ENCODE measurements at places on chromosomes 1 and 21.

DNA sequence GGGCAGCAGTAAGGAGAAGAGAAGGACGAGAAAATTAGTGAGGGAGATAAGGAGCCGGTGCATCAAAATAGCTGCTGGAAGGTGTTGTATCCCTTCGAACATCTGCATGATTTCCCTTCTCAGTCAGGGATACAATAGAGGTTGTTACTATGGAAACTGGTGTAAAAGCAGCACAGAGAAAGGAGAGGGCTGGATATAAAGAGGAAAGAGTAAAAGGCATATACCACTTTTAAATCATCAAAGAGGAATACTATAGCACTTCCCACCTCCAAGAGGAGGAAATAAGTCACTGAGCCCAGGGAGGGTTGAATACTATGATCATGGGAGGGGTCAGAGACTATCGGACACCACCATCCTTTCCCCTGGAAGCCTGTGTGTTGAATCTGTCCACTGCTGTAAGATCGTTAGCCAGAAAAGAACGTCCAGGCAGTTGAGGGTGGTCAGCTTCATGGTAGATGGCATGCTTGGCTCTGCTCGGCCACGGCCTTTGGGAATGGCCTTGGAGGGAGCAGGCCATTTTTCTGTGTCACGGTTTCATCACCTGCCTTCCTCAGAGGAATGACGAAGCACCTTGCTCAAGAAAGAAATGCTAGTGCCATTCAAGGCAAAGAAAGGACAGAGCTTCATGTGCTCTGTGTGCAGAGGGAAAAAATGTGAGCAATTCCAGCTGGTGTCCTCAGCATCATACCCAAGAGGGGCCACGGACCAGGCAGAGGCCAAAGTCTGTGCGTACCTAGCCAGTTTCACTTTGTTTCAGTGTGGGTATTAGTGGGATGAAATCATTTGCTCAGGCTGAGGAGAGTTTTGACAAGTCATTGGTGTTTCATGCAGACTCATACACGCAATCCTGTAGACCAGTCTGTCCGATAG lies 64.2 kb downstream of the IRF2BP2 start:
- no peak for DNase-seq

GRCh38 chr1:119720866-119721440 lies 9.2 kb downstream of the PHGDH start:
- no peak for DNase-seq

DNA sequence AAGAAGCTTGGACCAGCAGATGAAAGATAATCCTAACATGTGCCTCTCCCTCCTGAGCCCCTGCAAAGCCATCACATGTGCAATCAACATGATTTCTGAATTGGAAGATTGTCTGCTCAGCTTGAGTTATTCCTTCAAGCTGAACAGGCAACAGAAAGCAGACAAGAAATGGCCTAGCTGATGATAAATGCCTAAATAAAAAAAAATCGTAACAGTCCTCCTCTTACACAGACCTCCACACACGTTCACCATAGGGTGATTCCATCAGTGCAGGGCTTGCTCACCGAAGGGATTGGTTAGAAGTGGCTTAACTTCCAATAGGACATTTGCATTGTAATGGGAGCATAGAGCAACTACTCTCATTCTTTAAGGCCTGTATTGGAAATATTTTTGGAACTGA lies 14.6 kb downstream of the KRTAP19-8 start:
- DNase-seq: no peak

- no peak for DNase-seq
Observed at GRCh38 chr1:991895-992294, 8.0 kb downstream of the HES4 start.

DNA sequence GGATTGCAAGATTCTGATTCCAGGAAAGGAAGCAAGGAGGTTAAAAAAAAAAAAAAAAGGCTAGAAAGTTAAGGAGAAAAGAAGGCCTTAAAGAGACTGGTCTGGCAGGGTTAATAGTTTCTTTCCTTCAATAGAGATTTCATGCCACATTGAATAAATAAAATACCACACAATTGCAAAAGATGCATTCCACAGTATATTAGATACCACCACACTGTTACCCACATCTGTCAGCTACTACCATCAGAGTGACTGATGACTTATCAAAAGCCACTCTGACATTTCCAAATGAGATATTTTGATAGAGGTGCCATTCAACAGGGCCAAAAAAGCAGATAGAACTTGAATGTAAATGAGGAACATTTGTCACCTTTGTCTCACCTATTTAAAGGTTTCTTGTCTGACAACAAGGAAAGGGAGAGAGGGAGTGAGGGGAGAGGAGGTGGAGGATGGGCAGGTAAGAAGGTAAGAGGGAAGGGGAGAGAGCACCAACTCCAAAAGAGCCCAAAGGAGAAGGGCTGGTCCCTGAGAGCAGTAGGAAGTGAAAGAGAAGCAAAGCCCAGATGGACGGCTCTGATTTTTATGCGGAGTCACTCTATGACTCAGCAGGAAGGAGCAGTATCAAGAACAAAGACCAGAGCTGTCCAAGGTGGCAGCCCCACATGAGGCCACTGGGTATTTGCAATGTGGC lies 38.3 kb downstream of the LRRN2 start:
- no peak for DNase-seq

DNA sequence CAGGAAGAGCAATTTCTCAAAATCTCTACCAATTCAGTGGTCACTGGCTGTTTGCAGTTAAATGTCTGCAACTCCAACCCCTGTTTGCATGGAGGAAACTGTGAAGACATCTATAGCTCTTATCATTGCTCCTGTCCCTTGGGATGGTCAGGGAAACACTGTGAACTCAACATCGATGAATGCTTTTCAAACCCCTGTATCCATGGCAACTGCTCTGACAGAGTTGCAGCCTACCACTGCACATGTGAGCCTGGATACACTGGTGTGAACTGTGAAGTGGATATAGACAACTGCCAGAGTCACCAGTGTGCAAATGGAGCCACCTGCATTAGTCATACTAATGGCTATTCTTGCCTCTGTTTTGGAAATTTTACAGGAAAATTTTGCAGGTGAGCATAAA lies 167.2 kb downstream of the CRB1 start:
- no peak for DNase-seq

DNA sequence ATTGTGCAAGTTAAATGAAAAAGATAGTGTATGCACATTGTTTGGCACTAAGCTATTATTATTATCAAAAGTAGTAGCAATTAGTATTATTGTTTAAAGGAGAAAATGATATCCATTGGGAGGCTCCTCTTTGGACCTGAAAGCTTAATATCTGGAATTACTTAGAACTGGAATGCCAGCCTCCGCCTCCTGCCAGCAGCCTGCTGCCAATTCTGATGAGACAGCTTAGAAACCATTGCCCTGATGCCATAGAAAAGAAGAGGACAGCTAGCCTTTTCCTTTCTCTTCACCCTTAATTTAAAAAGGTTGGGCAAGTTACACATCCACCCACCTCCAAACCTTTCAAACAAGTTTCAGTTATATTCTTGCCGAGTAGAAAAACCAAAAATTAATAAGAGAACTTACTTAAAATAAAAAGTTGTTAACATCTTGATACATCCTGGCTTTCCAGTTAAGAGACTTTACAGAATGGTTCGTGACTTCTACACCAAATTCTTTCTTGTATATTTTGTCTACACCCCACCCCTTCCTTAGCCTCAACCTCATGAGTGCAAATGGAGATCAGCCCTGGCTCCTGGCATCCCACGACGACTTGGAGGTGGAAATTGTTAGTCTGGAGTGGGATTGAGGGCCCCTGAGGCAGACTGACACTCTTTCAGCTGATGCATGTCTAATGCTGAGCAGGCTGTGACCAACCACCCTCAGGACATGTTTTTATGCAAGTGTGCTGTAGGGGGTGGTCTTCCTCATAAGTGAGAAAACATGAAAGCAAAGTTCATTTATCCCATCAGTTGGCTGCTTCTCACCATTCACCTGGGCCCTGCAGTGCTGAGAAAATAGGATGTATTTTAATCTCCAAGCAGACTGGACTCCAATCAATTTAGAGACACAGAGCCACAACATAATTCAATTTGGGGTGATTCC lies 120.6 kb downstream of the KCNJ15 start:
- DNase-seq: no peak

DNA sequence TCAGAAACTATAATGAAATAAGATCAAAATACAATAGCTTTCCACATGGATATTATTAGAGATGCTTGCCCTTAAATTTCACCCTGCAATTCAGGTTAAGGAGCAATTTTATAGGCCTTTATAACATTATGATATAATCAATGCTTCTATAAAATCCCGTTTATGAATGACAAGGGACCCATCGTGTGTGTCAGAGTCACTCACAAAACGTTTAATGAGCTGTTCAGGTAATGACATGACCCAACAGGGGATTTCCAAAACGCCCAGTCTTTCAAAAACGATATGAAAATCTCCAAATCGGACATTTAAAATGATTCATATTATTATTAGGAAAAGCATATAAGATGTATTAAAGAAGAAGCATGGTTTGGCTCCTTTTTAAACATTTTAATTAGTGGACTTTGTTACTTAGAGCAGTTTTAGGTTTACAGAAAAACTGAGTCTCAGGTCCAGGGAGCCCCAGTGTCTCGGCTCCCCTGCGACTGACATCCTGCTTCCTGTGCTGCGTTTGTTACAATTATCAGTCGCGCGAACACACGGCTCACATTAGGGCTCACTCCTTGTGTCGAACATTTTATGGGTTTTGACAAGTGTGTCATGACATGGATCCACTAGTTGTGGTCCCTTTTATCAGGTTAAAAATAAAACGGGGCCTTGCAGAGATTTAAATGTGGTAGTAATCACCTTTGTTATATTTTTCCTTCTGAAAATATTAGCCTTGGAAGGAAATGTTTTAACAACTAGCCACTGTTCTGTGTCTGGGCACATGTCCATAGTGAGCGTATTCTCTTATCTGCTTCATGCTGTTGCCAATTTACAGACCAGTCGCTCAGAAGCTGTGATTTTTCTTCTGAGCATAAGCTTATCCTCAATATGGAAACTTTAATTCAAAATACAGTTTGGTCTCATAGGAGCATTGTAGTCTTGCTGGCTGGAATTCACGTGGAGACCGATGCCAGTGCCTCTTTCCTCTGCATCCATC lies 52.0 kb upstream of the POFUT2 start:
- no peak for DNase-seq

DNA sequence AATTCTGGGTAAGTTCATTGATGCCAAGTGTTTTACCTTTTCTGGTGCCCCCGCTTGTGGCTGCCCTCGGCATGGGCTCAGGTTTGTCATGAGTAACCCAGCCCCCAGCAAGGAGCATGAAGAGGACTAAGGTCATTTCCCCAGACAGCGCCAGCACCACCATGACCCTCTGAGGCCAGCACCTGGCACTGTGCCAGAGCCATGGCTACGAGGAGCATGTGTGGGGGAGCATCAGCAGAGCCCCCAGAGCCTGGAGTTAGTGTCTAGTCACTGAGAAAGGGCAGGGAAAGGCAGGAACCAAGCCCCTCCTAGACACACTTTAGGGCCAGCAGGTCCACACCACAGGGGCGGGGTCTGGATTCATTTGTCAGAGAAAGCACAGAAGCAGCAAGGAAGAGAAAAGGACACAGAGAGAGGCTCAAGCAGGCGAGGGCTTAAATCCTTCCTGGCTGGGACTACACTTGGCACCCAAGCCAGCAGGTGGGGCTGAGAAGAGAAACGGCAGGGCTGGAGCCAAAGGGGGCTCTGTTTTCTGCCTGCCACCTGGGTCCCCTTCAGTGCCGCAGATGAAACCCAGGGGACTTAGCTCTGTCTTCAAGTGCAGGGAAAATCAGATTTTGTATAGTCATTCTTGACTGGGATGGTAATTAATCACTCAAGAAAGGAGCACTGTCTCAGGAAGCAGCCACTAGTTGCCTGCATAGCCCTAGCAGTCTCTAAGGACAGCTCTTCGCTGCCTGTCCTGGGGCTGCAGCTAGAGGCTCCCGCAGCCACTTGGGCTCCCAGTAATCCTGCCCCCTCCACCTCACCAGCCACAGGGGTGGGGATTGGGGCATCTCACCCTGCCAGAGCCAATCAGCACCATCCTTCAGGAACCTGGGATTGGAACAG lies 79.6 kb upstream of the ZC3H12A start:
- no peak for DNase-seq

DNA sequence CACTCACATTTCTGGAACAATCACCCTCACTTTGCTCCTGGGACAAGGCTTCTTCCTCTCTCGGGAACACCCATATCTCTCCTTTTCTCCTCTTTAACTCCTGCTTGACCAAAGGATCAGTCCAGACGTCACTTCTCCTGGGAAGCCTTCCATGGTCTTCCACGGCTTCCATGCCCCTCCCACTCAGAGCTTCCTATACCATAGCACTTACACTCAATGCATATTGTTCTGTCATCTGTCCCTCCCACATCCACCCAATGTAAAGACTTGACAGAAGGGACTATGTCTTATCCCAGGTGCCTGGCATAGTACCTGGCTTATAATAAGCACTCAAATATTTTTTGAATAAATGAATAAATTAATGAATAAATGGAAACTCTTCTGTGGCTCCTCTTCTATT lies 28.2 kb downstream of the CD34 start:
- DNase-seq: no peak

DNA sequence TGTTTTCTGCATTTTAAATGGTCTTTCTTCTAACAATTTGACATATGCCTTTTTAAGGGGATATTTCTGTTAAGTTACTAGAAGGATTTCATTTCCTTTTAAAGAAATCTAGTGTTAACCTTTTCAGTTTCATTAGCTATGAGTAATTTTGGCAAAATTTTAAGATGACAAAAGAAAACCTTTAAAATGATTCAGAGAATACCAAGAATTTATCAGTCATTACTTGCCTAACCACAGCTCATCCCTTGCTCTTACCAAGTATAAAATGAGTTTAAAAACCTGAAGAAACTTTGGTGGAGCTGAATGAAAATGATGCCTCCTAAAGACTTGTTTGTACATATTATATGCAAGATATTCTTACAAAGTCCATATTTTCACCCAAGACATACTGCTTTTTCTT lies 101.7 kb downstream of the NEK7 start:
- no peak for DNase-seq

DNA sequence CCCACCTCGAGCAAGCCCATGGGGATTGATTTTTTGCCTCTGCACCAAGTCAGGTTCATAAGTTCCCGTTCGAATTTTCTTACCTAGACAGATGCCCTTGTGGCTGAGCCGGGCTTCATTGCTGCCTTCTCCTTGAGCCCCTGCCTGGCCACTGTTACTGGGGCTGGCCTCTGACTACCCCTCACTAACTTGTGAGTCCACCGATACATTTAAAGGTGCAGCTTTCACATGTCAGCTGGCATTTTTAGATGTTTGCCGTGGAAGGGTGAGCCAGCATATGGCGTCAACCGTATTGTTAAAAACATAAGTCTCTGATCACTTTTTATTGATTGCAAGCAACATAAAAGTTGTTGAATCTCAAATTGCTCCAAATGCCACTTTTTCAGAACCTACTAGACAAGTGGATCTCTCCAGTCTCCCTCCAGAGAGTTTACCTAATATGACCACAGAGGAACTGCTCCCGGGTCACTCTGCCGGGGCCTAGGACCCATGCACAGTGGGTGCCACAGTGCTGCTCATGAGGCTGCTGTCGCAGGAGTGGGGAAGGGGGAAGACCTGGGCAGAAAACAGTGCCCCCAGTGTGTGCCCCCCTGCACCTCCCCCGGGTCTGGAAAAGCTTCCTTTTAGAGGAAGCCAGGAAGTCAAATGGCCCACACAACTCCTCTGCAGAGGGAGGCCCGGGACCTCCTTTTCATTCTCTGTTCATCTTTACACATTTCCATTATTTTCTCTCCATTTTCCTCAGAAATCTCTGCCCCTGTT lies 18.8 kb downstream of the MX1 start:
- no peak for DNase-seq

GRCh38 chr1:97340951-97341350 lies 579.9 kb downstream of the DPYD start:
- DNase-seq: no peak
